ENCODE measurements at places on chromosomes 4 and X.

- no peak for DNase-seq
Observed at GRCh38 chrX:132382068-132382467, 106.8 kb downstream of the MBNL3 start.

GRCh38 chrX:85378461-85378860 lies 1.0 kb downstream of the POF1B start:
- DNase-seq = no peak

DNA sequence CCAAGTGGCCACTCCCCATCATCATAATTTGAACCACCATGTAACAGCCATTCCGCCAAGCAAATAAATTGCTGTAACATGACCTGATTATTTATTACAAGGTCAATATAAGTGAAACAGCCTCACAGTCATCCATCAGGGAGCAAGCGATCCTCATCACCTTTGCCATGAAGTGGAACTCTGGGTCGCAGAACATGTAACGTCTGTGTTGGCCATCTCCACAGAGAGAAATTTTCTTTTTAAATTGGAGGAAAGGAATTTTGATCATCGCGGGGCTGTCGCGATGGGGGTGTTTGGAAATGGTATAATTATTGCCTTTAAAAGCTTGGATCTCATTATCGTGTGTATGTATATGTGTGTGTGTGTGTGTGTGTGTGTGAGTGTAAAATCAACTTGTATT lies 90.2 kb downstream of the SHOX start:
- DNase-seq = no peak

DNA sequence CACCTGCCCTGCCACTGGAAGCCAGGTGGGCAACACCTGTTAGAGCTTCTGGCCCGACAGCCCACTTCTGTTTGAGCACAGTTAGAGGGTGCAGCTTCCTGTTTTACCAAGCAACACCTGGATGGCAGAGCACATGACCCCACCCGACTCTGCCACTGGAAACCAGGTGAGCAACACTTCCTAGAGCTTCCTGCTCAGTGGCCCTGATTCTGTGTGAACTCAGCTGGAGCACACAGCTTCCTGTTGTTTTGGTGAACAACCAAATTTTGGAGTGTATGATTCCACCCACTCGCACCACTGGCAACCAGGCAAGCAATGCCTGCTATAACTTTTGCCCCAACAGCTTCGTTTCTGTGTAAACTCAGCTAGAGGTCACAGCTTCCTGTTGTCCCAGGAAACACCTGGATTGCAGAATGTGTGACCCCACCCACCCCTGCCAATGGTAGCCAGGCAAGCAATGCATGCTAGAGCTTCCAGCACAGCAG lies 163.8 kb upstream of the KLF8 start:
- DNase-seq = no peak

GRCh38 chrX:357693-358471 lies 28.8 kb downstream of the PPP2R3B start:
- DNase-seq = no peak
